ENCODE measurements at places on chromosomes 2 and 18.

- no peak for DNase-seq
Observed at GRCh38 chr2:134175834-134176233, 78.0 kb upstream of the MGAT5 start.

GRCh38 chr2:189466656-189467055 lies 25.4 kb downstream of the WDR75 start:
- no peak for DNase-seq

GRCh38 chr2:219045937-219046550 lies 4.7 kb upstream of the CFAP65 start:
- DNase-seq = no peak

DNA sequence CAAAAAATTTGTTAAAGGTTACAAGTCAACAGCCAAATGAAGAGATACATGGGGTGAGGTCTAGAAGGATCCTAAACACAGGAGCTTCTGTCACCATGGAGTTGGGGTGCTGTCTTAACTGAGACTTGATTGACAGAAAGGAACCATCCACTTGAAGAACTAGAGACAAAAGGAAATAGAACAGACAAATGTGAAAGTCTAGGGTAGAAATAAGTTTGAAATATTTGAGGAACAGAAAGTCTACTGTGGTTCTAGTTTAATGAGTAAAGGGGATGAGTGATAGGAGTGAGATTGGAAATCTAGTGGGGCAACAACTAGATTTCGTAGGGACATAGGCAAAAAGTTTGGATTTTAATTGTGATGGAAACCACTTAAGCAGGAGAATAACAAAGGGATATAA lies 18.7 kb downstream of the RBBP8 start:
- DNase-seq = no peak

GRCh38 chr2:39549718-39550464 lies 112.8 kb upstream of the MAP4K3 start:
- no peak for DNase-seq

DNA sequence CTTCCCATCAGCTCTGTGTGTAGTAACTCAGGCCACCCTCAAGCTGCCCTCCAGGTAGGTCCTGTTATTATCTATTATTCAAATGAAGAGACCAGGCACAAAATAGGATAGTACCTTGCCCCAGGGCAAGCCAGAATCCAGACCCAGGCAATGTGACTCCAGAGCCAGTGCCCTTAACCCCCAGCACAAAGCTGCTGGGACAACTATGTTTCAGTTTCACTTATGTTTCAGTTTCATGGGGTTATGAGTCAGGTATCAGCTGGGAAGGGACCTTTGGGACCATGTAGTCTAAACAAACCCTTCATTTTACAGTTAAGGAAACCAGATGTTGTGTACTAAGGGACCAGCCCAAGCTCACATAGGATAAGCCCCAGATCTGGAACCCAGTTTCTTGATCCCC lies 10.0 kb downstream of the HK2 start:
- DNase-seq = no peak

- no peak for DNase-seq
Observed at GRCh38 chr2:86021396-86022378, 84.0 kb downstream of the POLR1A start.

GRCh38 chr2:120094795-120095194 lies 81.9 kb downstream of the EPB41L5 start:
- no peak for DNase-seq

DNA sequence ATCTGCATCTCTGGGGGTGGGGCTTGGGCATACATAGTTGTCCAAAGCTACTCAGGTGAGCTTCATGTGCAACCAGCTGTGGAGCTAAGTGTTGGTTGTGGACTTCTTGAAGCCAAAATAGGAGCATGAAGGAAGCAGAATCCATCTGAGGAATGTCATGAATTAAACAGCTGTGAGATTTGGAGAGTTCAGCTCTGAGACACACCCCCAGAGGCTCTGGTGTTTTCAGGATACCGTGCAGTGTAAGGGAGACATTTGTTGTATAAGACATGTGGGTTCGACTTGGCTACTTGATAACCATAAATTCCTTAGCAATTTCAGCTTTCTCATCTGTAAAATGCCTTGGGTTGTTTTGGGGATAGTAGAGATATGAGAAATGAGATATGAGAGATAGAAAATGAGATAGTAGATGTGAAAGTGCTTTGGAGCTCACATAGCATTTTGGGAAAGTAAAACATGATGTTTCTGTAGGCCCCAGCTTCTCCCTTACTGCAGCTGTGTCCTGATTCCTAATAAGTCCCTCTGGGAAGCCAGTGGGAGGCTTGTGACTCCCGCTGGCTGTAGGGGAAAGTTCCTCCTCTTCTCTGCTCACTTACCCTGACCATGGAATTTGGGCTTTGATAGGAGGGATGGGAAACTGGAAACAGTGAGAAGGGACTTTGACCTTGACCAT lies 50.0 kb downstream of the DPYSL5 start:
- no peak for DNase-seq

DNA sequence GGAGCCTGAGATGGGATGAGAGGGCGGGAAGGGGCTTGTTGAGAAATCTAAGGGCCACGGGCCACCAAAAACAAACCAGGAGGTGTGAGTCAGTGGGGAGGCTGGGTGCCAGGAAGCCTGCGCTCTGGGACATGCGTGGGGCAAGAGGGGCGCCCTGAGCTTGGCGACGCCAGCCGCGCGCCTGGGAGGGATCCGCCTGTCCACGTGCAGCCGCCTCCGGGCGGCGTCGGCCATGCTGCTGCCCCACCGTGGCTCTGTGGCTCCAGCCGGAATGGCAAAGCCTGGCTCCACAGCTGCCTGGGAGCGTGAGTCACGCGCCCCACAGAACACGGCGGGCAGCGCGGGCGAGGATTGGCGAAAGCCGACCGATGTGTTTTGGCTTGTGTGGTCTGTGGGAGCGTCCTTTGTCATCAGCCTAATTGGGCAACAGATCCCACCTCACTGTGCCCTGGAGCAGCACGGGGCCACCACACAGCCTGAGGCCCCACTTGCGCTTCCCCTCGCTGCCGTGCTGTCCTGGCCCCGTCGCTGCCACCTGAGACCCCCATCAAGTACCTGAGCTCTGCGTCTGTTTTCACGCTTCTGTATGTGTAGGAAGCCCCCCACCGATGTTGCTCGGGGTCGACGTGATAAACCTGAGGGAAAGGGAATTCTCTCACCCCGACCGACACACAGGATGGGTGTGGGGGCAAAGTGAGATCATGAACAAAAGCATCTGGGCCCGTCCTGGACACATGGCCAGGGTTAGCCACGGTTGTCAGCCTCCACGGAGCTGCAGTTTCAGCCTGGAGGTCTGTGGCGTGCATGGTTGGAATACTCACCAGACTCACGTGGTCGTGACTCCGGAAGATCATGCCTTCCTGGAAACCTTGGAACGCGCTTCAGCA lies 80.5 kb downstream of the NFATC1 start:
- DNase-seq = no peak

- DNase-seq = no peak
Observed at GRCh38 chr2:67135208-67135607, 261.9 kb upstream of the ETAA1 start.

GRCh38 chr2:184824597-184824996 lies 226.3 kb downstream of the ZNF804A start:
- DNase-seq = no peak

Measured in T-cell (primary cell).